ENCODE measurements at places on chromosomes 1 and 21.

DNA sequence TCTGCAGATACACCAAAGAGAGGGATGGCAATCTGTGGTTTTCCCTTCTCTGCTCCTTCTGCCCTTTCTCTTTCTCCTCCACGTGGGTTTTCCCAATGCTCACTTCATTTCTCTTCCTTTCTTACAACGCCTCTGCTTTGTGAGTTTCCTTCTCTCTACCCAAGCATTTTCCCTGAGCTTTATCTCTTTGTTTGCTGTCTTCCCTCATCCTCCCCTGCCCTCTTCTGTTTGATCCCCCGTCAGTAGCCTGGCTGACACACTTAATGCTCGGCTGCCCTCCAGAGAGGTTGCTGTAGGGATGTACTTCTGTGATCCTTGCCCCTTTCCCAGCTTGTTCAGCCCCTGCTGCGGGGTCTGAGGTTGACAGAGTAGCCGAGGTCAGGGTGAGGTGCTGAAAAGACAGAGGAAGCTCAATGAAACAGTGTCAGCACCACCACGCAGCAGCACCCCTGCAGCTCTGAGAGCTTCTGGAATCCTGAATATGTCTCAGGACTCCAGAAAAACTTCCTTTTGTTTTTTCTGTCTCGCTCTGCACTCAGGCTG lies 6.0 kb downstream of the EDARADD start:
- DNase-seq = no peak

DNA sequence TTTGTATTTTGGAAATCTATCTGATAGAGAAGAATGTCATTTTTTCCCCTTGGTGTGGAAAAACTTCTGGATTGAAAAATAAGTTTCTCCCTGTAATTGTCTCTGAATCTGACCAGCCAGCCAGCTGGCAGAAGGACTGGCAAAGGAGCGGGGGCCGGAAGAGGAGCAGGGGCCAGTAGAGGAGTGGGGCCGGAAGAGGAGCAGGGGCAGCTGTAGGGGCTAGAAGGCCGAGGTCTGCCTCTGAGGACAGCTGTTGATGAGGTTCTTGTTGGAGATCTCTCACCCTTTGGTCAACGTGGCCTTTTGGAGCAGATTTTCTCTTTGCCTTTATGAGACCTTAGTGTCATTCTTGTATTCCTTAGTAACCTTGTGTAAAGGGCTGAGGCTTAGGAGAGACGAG lies 121.8 kb downstream of the GALNT2 start:
- no peak for DNase-seq

- no peak for DNase-seq
These were observed 3.2 kb downstream of the LYPD8 start for GRCh38 chr1:248752161-248753028.

DNA sequence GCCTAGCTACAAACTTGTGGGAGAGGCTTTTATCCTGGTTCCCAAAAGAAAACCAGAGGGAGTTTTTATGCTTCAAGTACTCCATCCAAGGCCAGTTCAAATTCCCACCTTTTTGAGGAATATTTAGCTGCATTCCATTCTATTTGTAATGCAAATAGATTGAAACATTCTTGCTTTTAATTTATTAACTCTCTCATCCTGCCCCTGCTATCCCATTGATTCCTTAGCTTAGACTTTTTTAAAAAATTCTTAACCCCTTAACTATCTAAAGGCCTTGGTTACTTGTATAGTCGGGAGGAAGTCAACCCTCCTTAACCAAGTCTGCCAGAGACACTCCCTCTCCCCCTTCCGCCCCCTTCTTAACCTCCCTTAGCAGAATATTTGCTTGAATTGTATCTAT lies 2.5 kb upstream of the MOV10 start:
- DNase-seq = no peak

- DNase-seq = peak; percentile 73
These were observed 1.4 kb downstream of the UCK2 start for GRCh38 chr1:165828669-165829329.

DNA sequence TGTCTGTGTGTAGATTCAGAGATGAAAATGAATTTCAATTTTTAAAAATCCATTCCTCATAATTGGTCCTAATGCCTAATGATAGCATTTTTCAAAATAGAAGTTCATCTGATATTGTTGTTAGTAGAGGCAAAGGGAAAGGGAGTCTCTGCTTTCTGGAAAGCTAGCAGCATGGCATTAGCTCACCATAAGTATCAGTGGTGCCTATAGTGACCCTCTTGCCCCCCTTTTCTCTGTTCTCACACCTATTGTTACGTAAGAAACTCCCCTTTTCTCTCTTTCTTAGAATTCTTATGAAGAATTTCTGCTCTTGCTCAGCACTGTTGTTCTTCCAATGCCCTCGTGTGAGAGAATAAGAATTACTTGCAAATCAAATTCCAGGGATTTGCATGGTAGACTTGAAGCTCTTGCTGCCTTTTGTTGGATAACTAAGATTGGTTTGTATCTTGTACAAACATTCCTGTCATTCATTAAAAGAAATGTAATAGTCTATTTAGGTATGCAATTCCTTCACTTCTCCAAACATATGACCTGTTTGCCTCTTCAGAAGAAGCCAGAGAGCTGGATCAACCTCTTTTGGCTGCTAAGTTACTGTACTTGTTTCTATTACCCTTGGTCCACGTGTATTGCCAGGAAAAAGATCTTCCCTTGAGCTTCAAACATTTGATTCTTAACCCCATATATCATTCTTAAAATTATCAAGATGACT lies 69.2 kb upstream of the MAGI3 start:
- DNase-seq = no peak

GRCh38 chr21:37257511-37257966 lies 9.6 kb downstream of the VPS26C start:
- no peak for DNase-seq

- no peak for DNase-seq
These were observed 45.7 kb downstream of the PTGS2 start for GRCh38 chr1:186634511-186634910.

DNA sequence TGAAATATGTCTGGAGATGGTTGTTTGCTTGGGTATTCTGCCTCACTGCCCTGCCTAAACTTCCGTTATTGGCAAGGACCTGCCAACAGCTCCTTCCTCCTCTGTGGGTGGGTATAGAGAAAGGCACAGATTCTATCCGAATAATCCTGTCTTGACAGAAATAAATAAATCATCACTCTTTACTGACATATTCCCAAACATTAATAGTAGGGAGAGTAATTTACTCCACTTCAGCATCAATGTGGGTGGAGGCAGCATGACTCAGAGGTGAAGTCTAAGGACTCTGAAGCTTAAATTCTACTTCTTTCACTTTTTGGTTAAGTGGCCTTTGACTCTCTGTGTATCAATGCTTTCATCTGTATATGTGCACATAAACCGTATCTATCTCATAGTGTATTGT lies 2.9 kb downstream of the CD84 start:
- DNase-seq = no peak

- peak; percentile 17 for DNase-seq
These were observed 914 bp upstream of the ADGRB2 start for GRCh38 chr1:31765041-31765467.

DNA sequence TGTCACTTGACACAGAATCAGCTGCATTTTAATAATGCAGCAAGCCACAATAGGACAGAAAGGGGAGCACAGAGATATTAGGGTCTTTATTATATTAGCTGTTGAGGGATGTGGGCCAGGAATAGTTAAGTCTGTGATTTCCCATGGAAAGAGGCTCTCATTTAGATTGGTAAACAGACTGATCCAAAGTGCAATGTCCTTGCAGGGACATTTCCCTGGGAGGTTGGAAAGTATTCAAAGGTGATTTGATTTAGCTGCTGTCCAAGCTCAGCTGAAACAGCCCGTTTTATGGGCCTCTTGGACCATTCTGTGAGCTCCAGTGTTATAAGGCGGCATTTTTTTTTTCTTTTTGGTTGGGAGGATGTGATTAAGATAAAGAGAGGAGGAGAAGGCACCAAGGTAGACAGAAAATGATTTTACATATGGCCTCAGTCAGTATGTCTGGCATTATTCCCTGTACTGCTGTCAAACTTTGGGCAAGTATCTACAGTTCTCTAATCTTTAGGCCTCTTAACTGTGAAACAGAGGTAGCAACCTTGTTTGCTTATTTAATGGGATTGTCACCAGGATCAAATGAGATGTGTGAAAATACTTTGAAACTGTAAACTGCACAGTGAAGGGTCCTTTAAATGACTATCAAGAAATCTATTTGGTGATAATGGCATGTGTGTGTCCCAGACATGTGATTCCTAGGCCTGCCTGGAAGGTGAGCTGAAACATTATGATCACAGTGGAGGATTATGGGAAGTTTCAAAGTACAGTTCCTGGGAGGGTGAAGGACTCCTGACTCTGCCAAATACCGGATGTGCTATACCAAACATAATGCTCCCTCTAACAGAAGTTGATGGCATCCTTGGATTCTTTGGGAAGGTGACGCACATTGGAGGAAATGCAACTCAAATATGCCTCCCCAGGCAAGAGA lies 62.2 kb downstream of the NOS1AP start:
- DNase-seq = no peak

DNA sequence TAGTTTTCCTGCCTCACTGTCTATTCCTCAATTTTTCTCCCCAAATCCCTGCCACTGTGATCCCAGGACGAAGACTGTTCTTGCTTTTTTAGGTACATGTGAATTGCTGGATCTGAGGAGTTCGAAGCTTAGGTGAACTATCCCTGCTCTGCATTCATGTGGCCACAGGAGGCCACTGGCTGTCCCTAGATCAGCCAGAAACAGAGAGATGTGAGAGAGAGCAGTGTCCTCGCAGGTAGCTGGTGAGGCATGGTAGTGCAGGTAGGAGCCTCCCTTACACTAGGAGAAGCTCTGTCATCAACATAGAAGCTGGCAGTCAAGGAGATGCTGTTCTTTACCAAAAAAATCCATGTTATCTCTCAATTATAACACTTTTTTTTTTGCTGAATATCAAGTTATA lies 71.5 kb downstream of the USP24 start:
- DNase-seq = no peak

DNA sequence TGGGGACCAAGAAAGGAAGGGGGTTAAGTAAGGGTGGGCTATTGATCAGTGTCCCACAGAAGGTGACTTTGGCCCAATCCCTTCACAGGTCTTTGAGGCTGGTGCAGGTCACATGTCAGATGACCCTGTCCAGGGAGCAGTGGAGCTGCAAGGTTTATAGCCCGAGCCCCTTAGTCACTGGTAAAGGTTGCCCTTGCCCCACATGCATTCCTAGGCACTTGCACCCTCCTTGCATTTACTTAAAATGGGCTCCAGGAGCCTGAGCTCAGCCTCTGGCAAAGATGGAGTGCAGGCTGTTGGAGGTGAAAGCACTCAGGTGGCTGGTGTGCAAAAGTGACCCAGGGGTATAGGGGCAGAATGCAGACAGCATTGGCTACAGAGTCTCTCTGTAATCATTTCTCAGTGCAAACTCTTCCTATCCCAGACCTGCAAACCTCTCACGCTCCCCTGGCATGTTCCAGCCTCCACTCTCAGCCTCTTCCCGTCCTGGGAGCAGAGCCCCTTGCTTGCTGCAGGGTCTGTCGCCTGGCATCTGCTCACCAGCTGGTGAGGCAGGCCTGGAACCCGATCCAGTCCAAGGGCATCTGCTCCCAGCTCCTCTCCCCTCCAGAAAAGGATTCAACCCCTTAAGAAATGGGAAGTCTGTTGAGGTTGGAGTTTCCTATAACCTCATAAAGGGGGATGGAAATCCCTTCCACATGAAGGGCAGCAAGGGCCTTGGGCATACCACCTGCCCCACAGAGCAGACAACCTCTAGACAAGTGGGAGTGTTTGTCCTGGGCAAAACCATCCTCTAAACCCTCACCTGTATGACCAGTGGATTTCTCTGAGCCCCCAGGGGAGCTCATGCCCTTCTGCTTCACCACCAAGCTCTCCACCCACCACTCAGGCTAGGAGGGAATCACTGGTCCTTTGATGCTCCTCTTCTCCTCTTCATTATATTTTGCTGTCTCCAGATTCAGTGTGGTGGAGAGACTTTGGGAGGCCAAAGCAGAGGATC lies 23.1 kb upstream of the PTPRF start:
- no peak for DNase-seq

DNA sequence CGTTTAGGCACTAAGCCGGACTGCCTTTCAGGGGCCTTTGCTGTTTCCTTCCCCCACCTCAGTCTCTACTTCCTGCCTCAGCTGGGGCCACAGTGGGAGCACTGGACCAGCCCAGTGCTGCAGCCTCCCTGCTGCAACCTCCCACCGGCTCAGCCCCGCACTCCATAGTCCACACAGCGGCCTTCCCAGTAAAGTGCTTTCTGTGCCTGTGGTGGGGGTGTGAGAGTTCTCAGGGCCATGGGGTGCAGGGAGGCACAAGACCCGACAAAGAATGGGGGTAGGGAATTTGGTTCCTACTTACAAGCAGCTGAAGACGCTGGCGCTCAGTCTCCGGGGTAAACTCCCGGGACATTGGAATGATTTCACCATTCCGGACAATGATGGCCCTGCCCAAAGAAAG lies 3.5 kb downstream of the PPM1J start:
- no peak for DNase-seq

- DNase-seq = no peak
These were observed 197.2 kb downstream of the RWDD3 start for GRCh38 chr1:95431235-95431634.

DNA sequence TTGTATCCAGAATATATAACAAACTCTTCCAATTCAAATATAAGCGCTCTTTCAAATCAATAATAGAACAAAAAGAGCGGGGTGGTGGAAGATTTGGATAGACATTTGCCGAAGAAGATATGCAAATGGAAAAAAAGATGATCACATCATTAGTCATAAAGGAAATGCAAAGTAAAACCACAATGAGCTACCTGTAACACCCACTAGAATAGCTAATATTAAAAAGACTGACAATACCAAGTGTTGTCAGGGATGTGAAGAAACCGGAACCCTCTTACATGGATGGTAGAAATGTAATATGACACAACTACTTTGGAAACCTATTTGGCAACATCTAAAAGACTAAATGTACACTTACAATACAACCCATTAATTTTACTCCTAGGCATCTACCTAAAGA lies 5.7 kb upstream of the TRAF5 start:
- DNase-seq = no peak

DNA sequence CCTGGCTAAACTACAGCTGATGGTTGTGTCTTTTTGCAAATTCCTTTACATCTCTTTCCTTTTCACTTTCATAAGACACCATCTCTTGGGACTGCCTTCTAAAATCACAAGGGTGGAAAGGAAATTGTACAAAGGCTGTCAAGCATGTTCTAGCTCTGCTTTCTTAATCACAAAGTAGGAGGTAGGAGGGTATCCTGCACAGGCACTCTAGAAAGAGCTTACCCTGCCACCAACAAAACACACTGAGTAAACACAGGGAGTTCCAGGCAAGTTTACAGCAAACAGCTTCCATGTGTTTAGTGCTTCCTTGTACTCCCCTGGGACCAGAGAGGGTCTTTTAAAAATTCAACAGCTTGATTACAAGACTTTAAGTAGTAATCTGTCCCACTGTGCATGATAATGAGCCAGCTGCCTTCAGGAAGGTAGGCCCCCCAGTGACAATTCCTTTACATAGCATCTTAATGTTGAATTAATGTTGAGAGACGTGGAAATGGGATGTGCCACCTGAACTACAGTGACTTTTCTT lies 2.4 kb downstream of the PLPP3 start:
- no peak for DNase-seq

- DNase-seq = no peak
These were observed 54.5 kb upstream of the TIAM1 start for GRCh38 chr21:31398574-31398973.

Data from RCC 7860 (cell line).